Esophagus squamous epithelium (tissue), 5 donors: ENCODE measurements at places on chromosomes 3 and 15.

GRCh38 chr3:135228201-135228600 lies 433.1 kb downstream of the EPHB1 start:
- no peak for DNase-seq

DNA sequence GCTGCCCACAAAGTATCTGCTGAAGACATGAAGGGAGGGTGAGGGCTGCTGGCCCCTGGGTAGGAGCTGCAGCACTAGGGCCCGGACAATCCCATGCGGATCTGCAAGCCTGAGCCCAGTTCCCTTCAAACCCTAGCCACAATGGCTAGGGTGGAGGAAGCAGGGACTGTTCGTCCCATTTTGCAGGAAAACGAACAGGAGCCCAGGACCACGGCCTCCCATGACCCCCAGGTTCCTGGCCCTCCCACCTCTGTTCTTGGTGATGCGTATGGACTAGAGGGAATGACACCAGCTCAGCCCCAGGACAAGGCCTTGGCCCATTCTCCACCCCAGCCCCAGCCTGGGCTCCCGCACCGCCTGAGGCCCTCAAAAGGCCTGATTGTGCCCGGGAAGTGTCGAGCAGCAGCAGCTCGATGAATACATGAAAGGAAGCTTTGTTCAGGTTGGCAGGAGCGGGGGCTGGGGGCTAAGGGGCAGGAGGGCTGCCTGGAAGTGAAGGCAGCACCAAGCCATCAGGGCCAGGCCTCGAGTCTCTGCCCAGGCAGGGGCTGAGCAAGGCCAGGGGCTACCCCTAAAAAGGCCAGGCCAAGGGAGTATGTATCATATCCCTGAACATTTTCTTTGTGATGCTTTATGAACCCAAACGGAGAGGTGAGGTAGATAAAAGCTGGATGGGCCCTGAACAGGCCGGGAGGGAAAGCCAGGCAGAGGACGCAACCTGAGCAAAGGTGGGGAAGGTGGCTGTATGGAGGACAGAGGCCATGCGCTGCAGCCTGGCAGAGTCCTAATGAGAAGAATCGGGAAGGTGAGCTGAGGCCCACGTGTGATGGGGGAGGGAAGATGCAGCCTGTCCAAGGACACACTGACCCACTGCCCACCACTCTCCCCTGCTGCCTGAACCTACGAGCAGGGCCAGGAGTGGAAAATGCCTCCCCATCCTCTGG lies 12.2 kb downstream of the SEMA7A start:
- DNase-seq, result no peak

GRCh38 chr3:71142441-71143161 lies 440.9 kb downstream of the FOXP1 start:
- DNase-seq, result no peak

DNA sequence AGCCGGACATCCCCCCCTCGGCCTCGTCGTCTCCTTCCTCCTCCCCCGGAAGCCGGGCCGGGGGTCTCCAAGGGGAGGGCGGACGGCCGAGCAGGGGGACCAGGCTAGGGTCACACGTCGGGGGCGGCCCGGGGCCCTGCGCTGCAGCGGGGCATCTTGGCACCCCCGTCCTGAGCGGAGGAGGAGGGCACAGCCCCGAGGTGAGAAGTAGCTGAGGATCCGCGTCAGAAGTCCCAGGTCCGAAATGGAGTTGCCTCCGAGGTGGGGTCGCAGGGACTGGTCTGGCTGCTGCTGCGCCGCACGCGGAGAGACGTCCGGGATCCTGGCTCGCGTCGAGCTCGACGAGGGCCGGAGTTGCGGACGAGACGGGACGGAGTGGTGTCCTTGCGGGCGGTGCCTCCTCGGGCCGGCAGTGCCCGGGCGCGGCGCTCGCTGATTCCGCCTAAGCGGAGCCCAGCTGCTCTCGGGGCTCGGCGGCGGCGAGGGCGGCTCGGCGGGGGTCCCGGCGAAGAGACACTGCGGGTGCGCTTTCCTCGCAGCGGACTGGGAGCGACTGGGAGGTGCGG lies at the start of gene ADCY5:
ADCY5 (minus strand) TSS at position 555 of the 566 bp plus-strand sequence; CDS start at position 10, 545 bp downstream.
- DNase-seq, result no peak

GRCh38 chr3:38598791-38599190 lies 50.7 kb downstream of the SCN5A start:
- DNase-seq, result no peak

DNA sequence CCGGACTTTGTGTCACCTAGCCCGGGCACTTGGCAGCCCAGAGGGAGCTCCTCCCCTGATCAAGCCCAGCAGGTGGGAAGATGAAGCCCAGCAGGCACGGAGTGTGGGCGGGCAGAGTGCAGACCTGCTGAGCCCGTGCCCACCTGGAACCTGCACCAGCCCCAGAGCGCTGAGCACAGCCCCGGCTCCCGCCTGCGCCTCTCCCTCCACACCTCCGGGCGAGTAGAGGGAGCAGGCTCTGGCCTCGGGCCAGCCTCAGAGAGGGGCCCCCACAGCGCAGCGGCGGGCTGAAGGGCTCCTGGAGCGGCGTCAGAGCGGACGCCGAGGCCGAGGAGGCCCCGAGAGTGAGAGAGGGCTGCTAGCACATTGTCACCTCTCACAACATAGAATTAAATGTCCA lies 257.7 kb downstream of the VGLL3 start:
- DNase-seq, result no peak

DNA sequence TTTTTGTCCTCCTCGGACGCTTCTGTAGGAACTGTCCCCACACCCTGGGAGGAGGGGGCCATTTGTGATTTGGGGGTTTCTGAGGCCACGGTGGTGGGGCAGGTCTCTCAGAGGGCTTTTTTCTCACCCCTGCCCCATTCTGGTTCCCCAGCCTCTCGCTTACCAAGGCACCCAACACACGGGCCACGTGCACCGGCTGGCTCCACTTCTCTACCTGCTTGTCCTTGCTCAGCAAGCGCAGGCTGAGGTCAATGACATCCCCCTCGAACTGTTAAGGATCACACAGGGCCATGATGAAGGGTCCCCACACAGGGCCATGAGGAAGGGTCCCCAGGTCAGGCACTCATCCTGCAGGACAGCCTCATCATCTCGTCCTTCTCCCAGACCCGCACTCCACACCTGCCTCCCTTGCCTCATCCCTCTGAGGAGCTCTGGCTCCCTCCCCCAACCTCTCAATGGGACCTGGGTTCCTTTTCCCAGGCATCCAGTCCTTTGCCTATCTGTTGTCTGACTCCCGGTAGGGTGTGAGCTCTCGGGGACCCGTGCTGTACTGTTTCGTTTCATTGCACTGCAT lies 10.6 kb downstream of the EPB42 start:
- no peak for DNase-seq

GRCh38 chr15:57559875-57560274 lies 31.8 kb upstream of the MYZAP start:
- DNase-seq, result no peak

DNA sequence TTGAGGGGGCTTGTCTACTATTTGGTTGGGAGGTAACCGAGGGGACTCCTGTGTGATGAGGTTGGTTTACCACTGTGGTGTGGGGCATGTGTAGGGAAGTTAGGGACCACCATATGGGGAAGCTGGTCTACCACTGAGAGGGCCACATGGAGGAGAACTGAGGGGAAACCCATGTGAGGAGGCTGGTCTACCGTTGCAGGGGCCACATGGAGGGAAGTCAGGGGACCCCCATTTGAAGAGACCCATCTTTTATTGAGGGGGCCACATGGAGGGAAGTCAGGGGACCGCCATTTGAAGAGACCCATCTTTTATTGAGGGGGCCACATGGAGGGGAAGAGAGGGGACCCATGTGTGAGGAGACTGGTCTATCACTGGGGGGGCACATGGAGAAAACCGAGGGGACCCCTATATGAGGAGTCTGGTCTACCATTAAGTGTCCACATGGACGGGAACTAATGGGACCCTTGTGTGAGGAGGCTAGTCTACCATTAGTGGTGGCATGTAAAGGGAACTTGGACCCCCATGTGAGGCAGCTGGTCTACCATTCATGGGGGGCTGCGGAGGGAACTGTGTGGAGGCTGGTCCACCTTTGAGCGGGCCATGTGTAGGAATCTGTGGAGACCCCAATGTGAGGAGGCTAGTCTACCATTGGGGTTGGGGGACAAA lies 165.5 kb downstream of the FBLN2 start:
- no peak for DNase-seq

GRCh38 chr3:101571028-101571895 lies 2.7 kb upstream of the PCNP start:
- DNase-seq, result no peak

- no peak for DNase-seq
Measured at GRCh38 chr15:80727196-80727595, 32.1 kb downstream of the ABHD17C start.

GRCh38 chr15:83816124-83816883 lies 162.4 kb downstream of the ADAMTSL3 start:
- no peak for DNase-seq

GRCh38 chr3:170483485-170484262 lies 65.0 kb downstream of the CLDN11 start:
- no peak for DNase-seq

- no peak for DNase-seq
Measured at GRCh38 chr15:92492551-92493115, 99.0 kb downstream of the ST8SIA2 start.

DNA sequence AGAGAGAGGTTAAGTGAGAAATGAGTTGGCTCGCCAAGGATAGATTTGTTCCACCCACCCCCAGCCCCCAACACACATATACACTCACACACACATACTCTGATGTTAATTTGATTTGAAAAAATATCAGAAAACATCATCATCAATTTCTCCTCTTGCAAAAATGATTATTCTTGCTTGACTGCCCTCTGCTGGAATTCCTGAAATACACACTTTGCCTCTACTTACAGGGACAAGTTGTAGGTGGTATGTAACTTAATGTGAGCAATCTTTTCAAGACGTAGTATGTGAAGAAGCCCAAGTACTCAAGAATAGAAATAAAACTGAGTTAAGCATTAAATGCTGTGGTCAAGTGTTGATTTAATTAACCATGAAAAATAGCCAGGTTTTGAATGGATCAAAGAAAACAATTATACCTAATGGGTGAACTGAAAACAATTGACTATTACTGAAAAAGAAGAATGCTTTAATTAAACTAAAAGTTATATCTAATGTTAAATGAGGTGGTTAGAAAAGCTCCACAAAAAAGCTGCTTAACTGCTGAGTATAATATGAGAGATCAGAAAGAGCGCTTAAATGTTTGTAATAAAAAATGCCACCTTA lies 46.6 kb upstream of the MDFIC2 start:
- DNase-seq, result no peak

DNA sequence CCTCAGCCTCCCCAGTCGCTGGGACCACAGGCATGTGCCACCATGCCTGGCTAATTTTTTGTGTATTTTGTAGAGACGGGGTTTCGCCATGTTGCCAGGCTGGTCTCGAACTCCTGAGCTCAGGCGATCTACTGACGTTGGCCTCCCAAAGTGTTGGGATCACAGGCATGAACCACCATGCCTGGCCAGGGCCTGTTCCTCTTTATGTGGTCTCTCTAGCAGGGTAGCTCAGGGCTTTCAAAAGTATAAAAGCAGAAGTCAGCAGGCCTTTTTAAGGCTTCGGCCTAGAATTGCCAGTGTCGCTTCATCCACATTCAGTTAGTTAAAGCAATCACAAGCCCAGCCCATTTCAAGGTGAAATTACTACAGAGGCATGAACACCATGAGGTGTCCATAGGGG lies 7.6 kb downstream of the VHL start:
- no peak for DNase-seq
